ENCODE measurements at places on chromosomes 2 and 18.

DNA sequence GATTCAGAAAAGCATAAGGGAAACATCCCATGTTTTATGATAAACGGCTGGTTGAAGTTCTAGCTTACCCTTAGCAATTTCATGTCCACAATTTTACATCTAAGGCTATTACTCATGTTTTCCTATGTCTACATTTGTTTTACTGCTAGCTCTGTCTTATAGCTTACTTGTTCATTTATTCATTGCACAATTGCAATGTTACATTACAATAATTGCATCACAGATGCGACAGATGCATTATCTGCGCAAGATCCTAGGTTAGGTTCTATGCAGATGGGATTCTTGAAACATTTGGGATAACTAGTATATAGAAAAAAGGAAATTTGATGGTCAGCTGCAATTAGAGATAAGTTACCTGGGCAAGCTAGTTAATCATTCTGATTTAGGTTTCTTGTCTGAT is 108.4 kb downstream of the ARHGAP28 start:
- no peak for DNase-seq

- DNase-seq: no peak
These were observed 97.3 kb downstream of the ANKRD12 start for GRCh38 chr18:9233771-9234440.

DNA sequence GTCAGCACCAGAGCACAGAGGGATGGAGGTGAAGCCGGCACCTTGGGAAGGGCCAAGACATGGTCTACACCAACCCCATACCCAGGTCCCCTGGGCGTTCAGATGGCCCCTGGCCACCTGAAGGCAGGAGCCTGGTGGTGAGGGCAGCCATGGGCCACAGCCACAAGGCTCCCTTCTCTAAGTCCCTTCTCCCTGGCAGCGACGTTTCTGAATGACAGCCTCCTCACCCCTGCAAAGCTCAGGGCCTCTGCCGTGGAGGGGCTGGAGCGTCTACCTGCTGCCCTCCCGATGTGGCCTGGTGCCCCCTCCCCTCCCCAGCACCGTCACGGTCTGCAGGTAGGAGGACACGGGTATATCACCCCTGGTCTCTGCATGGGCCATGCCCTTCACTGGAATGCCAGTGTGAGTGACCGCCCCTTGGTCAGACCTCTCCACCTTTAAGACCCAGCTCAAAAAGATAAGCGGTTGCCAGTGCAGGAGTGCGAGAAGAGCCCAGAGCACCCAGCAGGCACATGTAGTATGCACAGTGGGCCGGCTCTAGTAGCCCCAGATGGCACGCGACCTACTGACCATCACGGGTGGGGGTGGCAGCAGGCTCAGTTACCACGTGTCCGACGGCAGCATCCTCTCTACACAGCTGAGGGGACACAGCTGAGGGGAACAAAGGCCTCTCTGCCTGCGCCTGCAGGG is 46.6 kb downstream of the HS6ST1 start:
- DNase-seq: peak; percentile 52

DNA sequence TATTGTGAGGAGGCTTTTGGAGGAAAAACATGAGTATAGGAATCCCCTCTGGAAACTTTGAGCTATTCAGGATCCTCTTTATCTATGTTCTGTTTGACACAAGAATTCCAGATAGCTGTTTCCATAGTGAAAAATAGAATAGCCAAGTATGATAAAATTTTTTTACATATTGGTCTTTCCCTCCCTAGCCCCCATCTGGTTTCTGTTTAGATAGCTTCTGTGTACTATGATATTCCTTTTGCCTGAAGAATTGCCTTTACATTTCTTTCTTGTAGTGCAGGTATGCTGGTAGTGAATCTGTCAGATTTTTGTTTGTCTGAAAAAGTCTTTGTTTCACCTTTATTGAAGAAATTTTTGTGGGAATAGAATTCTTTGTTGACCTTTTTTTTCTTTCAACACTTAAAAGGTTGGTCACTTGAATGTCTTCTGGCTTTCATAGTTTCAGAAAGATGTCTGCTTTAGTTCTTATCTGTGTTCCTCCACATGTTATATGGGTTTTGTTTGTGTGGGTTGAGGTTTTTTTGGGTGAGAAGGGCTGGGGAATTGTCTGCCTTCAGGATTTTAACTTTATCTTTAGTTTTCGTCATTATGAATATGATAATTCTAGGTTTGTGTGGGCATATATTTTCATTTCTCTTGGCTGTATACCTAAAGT is 29.9 kb upstream of the FBLN7 start:
- no peak for DNase-seq

DNA sequence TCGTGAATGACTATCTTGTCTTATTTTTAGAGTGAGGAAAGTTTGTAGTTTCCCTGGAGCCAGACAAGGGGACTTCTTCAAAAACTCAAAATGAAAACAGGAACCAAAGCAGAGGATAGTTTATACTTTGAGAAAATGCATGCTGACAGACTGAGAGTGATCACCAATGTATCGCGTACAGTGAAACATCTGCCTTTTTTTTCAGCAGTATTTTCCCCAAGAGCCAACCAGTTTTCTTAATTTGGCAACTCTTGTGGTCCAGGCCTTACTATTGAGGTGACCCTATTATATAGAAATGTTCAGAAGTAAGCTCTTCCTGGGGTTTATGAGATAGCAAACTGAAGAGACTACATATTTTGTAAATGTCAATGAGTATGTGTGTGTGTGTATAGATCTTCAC is 153.7 kb upstream of the VRK2 start:
- DNase-seq: no peak

DNA sequence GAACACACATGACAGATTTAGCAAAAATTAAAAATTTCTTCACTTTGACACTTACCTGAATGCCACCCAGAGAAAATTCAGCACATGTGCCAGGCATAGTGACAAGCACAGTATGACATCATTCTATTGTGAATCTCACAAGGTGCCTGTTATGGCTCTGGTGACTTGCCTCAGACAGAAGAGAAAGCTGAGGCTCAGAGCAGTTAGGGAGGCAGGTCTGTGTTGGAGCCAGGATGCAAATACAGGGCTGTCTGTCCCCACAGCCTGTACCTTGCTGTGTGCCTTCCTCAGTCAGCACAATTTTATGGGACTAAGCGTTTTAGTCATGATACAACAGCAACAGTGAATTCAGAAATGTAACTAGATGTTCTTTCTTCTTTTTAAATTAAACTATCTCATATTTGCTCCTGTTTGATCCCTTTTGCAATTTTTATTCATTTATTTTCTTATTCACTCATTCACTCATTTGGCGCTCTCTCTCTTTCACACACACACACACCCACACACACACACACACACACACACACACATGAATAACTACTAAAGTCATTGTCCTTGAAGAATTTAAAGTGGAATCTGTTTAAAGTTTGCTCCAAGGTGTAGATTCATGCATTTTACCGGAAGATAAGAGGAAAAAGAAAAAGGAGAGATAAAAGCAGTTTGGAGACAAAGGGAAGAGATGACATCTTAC is 37.9 kb upstream of the CTAGE1 start:
- no peak for DNase-seq

- DNase-seq: no peak
These were observed 126.3 kb downstream of the ALPK2 start for GRCh38 chr18:58502628-58503027.

DNA sequence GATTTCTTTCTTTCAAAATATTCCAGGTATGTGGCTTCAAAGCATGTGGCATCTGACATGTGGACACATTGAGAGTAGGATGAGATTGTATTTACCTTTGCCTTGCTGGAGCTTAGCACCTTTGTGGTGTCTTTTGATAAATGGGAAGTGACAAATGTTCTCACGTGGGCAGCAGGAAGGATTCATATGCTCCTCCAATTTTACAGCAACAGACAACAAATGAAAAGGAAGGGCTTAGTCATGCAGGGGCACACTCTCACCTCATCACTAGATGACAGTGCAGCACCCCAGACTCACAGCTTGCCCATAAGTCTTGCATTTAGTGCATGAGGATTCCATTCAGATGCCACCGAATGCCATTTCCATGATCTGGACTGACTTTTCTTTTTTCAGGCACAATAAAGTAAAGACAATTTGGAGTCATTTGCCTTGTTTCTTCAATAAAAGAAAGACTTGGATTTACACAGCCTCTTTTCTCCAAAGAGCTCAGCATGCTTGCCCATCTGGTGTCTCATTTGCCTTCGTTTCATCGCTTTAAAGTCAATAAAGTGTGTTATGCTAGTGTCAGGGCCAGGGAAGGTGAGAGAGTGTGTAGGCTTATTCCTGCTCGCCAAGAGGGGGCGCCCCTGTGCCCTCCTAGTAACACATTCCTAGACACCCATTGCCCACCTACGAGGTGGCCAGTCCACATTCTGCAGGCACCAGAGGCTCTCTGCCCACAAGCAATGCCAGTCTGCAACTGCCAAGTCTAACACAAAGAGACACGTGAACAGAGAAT is 39.6 kb upstream of the DAPL1 start:
- DNase-seq: no peak

DNA sequence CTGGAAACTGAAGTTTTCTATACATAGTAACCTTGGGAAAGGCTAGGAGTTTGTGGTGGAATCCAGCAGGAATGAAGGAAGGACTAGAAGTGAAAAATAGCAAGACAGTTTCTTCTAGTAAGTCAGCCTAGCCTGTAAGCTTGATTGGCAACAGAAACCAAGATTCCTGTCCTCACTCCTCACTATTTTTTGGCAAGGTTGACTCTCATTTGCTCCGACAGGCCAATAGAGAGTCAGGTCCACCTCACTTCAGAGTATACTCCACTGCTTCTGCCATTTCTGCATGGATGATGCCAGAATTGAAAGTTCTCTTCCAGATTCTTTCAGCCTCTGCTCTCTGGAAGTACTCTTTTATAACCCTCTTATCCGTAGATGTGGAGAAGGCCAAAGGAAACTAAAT is 352.4 kb downstream of the ZNF516 start:
- DNase-seq: no peak

- DNase-seq: no peak
These were observed 123.1 kb downstream of the SOCS6 start for GRCh38 chr18:70411876-70412435.

DNA sequence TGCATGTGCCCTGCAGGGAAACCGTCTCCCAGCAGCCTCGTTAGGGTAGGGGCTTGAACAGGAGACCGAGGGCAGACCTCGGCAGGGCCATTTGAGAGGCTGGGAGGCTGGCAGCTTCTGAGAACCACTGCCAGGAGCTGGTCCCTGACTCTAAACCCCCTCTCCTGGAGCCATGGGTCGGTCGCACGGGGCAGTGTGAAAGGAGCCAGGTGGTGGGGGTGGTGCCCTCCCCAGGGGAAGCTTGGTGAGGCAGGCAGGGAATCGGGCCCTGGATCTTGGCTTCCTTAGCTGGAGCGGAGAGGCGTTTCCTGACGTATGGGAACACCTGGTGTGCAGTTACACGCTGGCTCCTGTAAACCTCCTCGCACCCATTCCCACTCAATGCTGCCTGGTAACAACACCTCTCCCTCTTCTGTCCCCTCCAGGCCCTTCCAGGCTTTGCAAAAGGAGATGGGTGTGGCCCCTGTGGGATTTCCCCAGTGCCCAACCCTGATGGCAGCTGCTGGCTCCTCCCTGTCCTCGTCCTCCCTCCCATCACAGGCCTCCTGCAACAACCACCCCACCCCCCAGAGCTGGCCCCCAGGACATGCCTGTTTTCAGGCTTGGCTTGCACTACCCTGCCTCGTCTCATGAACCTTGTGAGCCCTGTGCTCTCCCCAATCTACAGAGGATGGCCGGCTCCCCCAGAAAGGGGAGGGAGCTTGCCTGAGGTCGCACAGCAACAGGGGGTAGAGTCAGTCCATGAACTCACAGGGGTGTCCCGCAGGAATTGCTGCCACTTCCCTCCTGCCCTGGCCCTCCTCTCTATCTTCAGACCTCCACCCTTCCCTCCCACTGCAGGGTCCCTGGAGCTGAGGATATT is 24.4 kb downstream of the ADRA2B start:
- peak; percentile 61 for DNase-seq

- DNase-seq: no peak
These were observed 263.7 kb downstream of the ATAD2B start for GRCh38 chr2:23662941-23663920.

DNA sequence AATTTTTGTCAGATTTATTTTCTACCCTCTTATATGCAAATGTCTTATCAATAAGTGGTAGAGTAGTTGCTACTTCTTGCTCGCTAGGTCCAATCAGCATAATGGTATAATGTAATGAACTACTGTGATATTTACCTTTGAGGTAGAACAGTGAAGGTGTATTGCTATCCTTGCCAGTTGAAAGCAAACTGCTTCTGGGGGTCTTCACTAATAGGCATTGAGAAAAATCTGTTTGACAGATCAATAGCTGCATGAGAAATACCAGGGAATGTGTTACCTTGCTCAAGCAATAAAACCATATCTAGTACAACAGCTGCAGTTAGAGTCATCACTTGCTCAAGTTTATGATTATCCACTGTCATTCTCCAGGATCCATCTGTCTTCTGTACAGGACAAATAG is 50.1 kb upstream of the EFEMP1 start:
- DNase-seq: no peak

GRCh38 chr2:191701696-191702095 is 23.8 kb downstream of the NABP1 start:
- DNase-seq: no peak

DNA sequence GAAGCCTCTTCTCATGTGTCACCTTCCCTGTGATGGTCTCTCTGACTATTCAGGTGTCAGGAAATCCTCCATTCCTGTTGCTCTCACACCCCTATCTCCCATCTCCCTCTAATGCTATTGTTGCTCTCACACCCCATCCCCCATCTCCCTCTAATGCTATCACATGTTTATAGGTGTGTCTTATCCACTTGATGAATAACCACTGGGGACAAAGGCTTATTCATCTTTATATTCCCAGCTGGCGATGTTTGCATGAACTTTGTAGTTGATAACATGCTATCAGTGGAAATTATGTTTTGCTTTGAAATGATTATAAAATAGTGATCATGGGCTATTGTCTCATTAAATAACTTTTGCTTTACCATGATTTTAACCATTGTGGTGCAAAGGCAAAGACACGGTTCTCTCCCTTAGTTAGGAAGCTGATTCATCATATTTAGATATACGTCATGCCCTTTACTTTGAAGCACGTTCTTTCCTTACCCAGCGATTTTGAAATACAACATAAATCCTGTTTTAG is 220.5 kb downstream of the PMAIP1 start:
- DNase-seq: no peak

GRCh38 chr2:70305531-70305930 is 3.7 kb upstream of the FAM136A start:
- DNase-seq: no peak

- no peak for DNase-seq
These were observed 49.5 kb downstream of the ATIC start for GRCh38 chr2:215361211-215361875.

GRCh38 chr2:164913011-164913410 is 42.3 kb downstream of the SLC38A11 start:
- no peak for DNase-seq

DNA sequence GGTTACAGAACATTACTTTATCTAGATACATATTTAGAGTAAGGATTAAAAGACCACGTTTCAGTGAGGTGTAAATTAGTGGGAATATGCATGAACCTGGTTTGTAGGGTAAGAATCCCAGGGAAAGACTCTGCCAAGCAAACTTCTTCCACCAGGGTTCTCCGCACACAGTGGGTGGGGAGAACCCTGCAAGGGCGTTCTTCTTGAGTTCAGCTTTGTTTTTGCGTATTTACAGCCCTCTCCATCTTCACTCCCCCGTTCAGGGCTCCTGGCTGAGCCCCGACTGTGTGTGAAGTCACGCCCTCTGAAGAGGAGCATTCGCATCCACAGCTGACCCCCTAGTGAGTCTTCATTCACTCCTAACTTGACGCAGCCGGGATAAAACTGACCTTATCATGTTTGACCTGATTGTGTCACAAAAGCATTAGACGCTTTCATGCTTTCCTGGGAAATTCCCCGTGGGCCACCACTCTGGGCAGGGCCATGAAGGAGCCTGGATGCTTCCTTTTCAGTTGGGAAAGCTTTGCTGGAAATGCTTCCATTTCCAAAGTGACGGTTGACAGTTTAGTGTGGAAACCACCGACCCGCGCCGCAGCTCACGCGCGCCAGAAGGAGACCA is 1.0 kb downstream of the ALKAL2 start:
- DNase-seq: no peak
